ENCODE measurements at places on chromosomes 11 and 22. TPM values are rescaled to one million over a fixed set of nuclear protein-coding genes. Genes with fewer than 3 reads are reported as not detected.

GRCh38 chr22:38531251-38531938 lies 25.3 kb upstream of the DDX17 start:
- peaks cover 5% of the 10 kb centered on the region for H3K4me1 ChIP-seq
- H3K27ac ChIP-seq: no peak overlapping the region
- DNase-seq: no peak
- peaks cover 10% of the 10 kb centered on the region for H3K27me3 ChIP-seq

DNA sequence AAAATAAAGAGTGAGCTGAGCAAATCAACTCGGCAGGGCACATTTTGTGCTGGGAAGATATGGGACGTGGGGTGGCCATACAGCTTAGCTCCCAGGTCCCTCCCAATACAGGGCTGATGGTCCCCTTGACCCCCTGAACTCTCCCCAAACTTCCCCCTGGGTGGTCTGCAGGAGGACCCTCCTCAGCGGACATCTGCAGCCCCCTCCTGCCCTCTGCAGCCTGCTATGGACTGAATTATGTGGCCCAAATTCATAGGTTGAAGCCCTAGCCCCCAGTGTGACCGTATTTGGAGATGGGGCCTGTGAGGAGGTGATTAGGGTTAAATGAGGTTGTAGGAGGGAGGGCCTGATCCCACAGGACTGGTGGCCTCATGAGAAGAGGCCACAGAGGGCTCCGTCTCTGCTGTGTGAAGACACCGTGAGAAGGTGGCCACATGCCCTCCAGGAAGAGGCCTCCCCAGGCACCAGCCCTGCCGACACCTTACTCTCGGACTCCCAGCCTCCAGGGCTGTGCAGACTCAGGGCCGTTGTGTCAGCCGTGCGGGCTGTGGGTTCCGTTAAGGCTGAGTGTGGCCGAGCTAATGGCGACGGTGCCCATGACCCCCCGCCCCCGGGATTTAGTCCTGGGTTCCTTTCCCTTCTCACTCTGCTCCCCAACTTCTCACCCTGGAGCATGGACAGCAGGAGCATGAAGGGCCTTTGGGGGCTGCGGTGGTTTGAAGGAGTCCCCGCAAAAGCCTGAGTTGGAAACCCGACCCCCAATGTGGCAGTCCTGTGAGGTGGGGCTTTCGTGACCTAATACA lies 1042.8 kb downstream of the BRD1 start:
- no peak overlapping the region for H3K27ac ChIP-seq
- no peaks in the 10 kb centered on the region for H3K27me3 ChIP-seq
- H3K36me3 ChIP-seq: no peaks in the 10 kb centered on the region

- H3K4me3 ChIP-seq: no peak overlapping the region
- no peaks in the 10 kb centered on the region for H3K27me3 ChIP-seq
- no peak overlapping the region for H3K27ac ChIP-seq
- H3K4me1 ChIP-seq: no peaks in the 10 kb centered on the region
These were observed 645.7 kb upstream of the TENM4 start for GRCh38 chr11:80086496-80087055.

GRCh38 chr11:99079576-99079975 lies 58.8 kb downstream of the CNTN5 start:
- H3K4me1 ChIP-seq: no peaks in the 10 kb centered on the region
- no peaks in the 10 kb centered on the region for H3K36me3 ChIP-seq
- no peak for DNase-seq
- no peaks in the 10 kb centered on the region for H3K27me3 ChIP-seq
- no peak overlapping the region for H3K27ac ChIP-seq

DNA sequence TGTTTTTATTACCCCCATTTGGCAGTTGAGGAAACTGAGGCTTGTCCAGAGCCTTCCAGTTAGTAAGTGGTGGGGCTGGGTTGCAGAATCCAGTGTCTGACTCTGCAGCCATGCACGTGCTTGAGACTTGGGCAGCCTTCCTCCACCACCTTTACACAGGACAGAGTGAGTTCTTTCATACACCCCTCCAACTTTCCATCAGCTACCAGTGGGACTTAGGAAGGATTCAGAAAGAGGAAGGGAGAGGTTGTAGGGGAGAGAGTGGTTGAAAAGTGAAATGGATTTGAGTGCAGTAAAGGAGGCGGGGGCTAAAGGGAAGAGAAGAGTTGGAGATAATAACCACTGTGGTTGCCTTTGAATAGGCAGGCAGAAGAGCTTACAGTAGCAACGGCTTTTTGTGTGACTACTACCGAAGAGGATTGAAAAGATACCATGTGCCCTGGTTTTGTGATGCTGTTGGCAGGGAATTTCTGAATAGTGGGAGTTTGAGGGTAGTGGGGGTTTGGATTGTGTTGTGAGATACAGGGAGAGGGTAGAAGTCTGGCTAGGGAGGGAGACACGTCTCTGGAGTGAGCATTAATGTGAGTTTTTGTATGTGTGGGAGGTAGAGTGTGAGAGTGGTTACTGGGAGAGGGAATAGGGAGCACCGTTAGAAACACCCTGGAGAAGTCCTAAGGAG lies 1.7 kb downstream of the UVRAG start:
- no peaks in the 10 kb centered on the region for H3K36me3 ChIP-seq
- no peak overlapping the region for H3K27ac ChIP-seq
- peaks cover 18% of the 10 kb centered on the region for H3K4me1 ChIP-seq
- DNase-seq: no peak

DNA sequence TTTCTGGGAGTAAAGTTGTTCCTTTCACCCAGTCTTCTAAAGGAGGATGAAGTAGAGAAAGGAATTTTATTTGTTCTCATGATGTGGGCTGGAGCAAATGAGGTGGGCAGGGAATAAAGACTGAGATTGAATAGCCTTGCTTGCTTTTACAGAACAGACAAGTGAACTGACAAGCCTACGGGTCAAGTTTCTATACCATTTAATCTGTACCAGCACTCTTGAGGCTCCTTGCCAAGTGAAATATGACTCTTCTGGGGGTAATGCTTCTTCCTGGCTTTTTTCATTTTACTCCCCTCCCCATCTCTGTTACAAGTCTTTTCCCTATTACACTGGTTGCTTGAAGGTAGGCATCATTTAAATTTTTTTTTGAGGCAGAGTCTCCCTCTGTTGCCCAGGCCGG lies 54.8 kb downstream of the CSTPP1 start:
- H3K4me3 ChIP-seq: no peak overlapping the region
- H3K27ac ChIP-seq: no peak overlapping the region
- no peaks in the 10 kb centered on the region for H3K27me3 ChIP-seq
- no peak for DNase-seq
- no peaks in the 10 kb centered on the region for H3K36me3 ChIP-seq

DNA sequence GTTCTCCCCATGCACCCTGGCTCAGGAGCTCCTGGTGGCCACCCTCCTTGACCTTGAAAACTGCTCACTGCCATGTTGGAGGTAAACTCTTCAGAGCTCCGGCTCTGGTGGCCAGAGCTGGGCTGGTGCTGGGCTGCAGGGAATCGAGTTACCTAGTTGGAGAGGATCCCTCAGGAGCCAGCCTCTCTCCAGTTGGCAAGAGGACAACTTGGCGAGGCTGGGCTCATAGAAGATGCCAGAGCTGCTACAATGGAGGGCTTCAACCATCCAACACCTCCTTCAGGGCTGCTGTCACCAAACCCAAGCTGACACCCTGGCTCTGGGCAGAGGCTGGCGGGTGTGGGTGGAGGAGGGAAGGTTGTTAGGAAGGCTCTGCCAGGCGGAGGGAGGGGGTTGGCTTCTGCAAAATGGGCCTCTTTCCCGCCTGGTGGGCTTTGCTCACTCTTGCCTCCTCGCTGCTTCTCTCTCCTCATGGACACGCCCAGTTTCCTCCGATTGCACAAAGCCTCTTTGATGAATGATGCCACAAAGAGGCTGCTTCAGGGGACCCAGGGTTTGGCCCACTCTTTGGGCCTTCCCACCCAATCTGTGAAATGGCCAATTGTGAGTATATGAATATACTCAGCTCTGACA lies 53.1 kb downstream of the THAP12 start:
- DNase-seq: no peak
- no peaks in the 10 kb centered on the region for H3K4me1 ChIP-seq
- no peaks in the 10 kb centered on the region for H3K27me3 ChIP-seq

GRCh38 chr11:69295995-69296889 lies 2.3 kb downstream of the MYEOV start:
- 0 out of 2 replicates have a peak, but pooled peaks cover 3% of the 10 kb centered on the region for H3K36me3 ChIP-seq
- H3K27me3 ChIP-seq: no peaks in the 10 kb centered on the region
- DNase-seq: no peak
- peaks cover 48% of the 10 kb centered on the region for H3K4me1 ChIP-seq

Gene MRGPRD
- total RNA-seq: not detected

Gene FXYD2
- total RNA-seq: not detected
